ENCODE measurements at places on chromosomes 6 and 20. TPM values are rescaled to one million over a fixed set of nuclear protein-coding genes. Genes with fewer than 3 reads are reported as not detected.

Gene PLEKHG1
- total RNA-seq, result 2.3 TPM

Gene SLC35D3
- 0.13 TPM for total RNA-seq

Gene C4B
- total RNA-seq, result 3.4 TPM

Gene PAX1
- not detected for total RNA-seq

Gene FYN
- 208 TPM for total RNA-seq

Gene VTA1
- total RNA-seq, result 37.6 TPM

Gene RHAG
- not detected for total RNA-seq

Gene PRRT1
- 0.28 TPM for total RNA-seq

Gene PCK1
- total RNA-seq, result not detected

Gene MYBL2
- total RNA-seq, result 76.6 TPM

Gene CCN6
- total RNA-seq, result not detected

Gene LSM2
- 100 TPM for total RNA-seq

Gene GPR6
- total RNA-seq, result not detected

Gene RBM39
- 318 TPM for total RNA-seq

Measured in activated CD4-positive, alpha-beta memory T cell treated with anti-CD3 and anti-CD28 coated beads, Interleukin-2, amount 10 ng/mL, durations not matched to agents 7 days and 5 days (primary cell).